Memory B cell (primary cell): ENCODE measurements at places on chromosomes 11 and 22.

DNA sequence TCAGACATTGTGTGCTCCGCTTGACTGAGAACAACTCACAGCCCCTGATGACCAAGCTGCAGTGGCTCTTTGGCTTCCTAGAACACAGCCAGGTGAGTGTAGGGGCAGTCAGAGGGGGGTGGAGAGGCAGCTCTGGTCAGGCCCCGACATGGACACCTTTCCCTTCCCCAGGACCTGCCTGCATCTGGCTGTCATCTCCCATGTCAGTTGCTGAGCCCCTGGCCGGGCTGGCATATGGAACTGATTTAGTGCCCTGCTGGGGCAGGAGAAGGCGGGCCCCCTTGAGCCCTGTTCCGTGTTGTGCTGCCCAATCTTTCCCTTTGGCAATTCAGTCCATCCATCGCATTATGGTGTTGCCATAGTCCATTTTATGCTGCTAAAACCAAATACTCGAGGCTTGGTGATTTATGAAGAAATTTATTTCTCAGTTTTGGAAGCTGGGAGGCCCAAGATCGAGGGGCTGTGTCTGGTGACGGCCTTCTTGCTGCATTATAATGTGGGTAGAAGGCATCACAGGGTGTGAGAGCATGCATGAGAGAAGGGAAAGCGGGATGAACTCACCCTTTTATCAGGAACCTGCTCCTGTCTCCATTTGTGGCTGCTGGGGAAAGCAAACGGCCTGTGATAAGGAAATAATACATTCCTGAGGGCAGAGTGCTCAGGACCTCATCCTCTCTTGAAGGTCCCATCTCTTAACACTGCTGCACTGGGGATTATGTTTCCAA, 19.0 kb downstream of the USP35 start:
- DNase-seq, result no peak
- H3K36me3 ChIP-seq, result peaks cover 2% of the 10 kb centered on the region
- H3K27ac ChIP-seq, result no peak overlapping the region
- no peaks in the 10 kb centered on the region for H3K27me3 ChIP-seq
- peaks cover 5% of the 10 kb centered on the region for H3K4me1 ChIP-seq

GRCh38 chr11:95577716-95578460, 211.7 kb downstream of the FAM76B start:
- no peak overlapping the region for H3K27ac ChIP-seq
- H3K27me3 ChIP-seq, result no peaks in the 10 kb centered on the region
- no peak overlapping the region for H3K4me3 ChIP-seq
- DNase-seq, result no peak

- no peak overlapping the region for H3K27ac ChIP-seq
- H3K4me3 ChIP-seq, result peak overlapping the region; percentile 8
- H3K36me3 ChIP-seq, result no peaks in the 10 kb centered on the region
- H3K4me1 ChIP-seq, result peaks cover 9% of the 10 kb centered on the region
- H3K27me3 ChIP-seq, result peaks cover 12% of the 10 kb centered on the region
Measured at GRCh38 chr11:44905131-44905866, 45.4 kb downstream of the TP53I11 start.

GRCh38 chr11:130813638-130814037, 102.6 kb downstream of the SNX19 start:
- H3K27me3 ChIP-seq, result peaks cover 7% of the 10 kb centered on the region
- H3K36me3 ChIP-seq, result no peaks in the 10 kb centered on the region
- H3K27ac ChIP-seq, result no peak overlapping the region
- H3K4me1 ChIP-seq, result no peaks in the 10 kb centered on the region
- no peak for DNase-seq
- no peak overlapping the region for H3K4me3 ChIP-seq

DNA sequence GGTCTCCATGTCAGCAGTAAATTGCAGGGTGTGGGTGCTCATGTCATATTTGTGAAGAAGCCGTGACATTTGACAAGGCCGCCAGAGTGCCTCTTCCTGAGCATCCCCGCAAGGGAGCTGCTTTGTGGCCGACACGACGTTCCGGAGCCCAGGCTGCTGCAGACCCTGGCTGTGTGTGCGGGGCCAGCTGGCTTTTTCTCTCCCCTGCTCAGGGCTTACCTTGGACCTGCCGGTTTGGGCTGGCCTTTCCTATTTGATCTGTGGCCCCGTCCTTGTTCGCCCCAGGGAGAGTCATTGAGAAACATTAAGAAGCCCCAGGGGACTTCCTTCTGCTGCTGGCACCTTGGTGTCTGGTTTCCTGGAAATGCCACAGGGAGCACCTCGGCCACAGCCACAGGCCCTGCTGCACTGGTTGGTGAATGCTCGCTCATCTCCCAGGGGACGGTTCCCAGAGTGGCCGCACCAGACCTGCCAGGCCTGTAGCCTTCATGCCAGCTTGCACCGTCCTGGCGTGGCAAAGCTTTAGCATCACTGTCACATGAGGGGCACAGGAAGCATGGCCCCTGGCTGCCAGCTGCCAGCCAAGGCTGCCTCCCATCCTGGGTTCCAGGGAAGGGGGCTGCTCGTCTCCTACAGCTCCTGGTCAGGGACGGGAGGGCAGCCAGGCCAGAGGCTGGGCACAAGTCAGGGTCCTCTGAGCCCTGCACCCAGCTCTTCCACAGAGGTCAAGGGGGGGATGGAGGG, 5.4 kb downstream of the GRK2 start:
- H3K4me3 ChIP-seq, result peak overlapping the region; percentile 94
- H3K27me3 ChIP-seq, result no peaks in the 10 kb centered on the region
- H3K27ac ChIP-seq, result peak overlapping the region; percentile 94
- peaks cover 64% of the 10 kb centered on the region for H3K4me1 ChIP-seq
- H3K36me3 ChIP-seq, result peaks cover 29% of the 10 kb centered on the region

DNA sequence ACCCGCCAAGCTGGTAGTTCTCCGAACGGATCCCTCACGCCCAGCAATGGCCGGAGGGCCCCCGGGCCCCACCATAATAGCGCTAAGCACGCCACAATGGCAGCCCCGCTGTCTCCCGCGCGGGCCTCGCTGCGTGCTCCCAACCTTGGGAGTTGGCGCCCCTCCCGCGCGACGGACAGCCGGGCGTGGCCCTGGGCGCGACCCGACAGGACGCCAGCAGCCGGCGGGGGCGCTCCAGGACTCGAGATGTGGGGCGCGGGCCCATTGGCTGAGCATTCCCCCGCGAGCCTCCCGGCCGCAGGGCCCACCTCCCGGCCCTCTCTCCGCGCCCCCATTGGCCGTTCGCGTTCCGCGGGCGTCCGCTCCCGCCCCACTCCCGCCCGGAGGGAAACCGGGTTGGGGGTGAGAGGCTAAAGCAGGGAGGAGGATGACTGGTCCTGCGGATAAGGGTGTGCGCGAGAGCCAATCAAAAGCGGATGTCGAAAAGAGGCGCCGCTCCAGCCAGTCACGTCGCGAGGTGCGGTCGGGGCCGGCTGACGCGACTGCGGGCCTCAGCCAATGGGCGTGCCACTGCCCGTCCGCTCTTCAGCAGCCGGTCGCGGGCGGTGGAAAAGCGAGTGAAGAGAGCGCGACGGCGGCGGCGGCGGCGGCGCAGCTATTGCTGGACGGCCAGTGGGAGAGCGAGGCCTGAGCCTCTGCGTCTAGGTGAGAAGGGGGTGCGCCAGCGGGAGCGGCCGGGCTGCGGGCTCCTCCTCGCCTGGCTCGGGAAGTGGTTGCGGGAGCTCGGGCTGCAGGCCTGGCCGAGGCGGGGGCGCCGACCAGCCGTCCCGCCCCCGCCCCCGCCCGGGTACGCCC, at the start of gene FAR1:
FAR1 (plus strand) TSS at position 567 of the 855 bp plus-strand sequence. CDS start 26,098 bp downstream, outside the sequence.
- peak; percentile 95 for DNase-seq
- H3K27me3 ChIP-seq, result peaks cover 3% of the 10 kb centered on the region
- H3K36me3 ChIP-seq, result peaks cover 1% of the 10 kb centered on the region
- H3K4me3 ChIP-seq, result peak within 1 kb of the TSS; percentile 97
- H3K27ac ChIP-seq, result peak within 1 kb of the TSS; percentile 93
